ENCODE measurements at places on chromosomes 6 and 20.

DNA sequence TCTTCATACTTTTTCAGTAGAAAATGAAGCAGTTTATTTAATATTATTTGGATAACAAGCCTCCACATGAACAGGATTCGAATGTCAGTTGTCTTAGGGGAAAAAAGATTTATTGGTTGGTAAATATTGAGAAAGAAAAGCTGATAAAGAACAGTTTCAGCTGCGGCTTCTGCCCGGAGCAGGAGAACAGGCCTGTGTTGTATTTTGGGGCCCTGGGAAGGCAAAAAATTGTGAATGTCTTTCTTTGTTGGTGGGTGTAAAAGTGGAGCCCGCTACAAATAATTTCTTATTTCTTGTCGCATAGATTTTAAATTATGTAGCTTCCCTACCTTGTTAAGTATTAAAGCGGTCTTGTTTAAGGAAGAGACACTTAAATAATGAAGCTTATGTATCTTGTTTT lies 90.5 kb upstream of the PAX1 start:
- DNase-seq, result no peak

GRCh38 chr6:126134491-126134890 lies 148.2 kb downstream of the TRMT11 start:
- no peak for DNase-seq

GRCh38 chr6:139699335-139699734 lies 324.9 kb upstream of the CITED2 start:
- DNase-seq, result no peak

- DNase-seq, result no peak
Measured at GRCh38 chr20:40680161-40680959, 8.7 kb downstream of the MAFB start.
